ENCODE measurements at places on chromosomes 1 and 21.

GRCh38 chr1:58905628-58906221 lies 121.9 kb upstream of the JUN start:
- no peak for DNase-seq

- DNase-seq = peak; percentile 72
Observed at GRCh38 chr1:209692745-209693504, 11.7 kb upstream of the HSD11B1 start.

- no peak for DNase-seq
Observed at GRCh38 chr1:115677182-115677555, 35.4 kb downstream of the VANGL1 start.

DNA sequence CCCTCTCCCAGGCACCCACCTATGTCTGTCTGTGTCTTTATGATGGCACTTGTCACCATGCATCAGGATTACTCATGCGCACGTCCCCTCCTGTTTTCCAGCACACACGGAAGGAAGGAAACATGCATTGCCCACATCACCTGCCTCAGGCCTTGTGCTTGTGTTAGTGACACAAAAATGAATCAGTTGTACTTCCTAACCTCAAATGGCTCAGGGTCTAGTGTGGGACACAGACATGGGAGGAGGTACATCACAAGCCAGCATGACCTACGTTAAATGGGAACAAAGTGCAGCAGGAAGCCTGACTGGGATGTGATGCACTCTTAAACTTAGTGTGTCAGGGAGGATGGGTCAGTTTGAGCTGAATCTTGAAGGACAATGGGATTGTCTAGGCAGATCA lies 126.7 kb downstream of the TRABD2B start:
- no peak for DNase-seq

GRCh38 chr1:167797015-167797414 lies 75.2 kb downstream of the MPZL1 start:
- DNase-seq = no peak

DNA sequence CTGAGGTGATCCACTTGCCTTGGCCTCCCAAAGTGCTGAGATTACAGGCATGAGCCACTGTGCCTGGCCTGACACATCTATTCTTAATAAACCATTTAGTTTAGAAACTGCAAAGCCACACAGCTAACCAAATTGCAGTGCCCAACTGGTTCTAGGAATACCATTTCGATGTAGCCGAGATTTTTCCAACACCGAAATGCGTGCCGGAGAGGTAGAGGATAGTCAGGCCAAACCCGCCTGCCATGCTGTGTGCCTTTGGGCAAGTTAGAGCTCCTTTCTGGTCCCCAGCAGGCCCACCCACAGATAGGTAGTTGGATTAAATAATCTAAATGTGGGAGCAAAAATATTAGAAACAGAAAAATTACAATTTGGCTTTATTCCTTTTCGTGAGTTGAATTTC lies 254.4 kb downstream of the FOXD2 start:
- DNase-seq = no peak

GRCh38 chr1:224092111-224092510 lies 21.8 kb upstream of the FBXO28 start:
- no peak for DNase-seq

DNA sequence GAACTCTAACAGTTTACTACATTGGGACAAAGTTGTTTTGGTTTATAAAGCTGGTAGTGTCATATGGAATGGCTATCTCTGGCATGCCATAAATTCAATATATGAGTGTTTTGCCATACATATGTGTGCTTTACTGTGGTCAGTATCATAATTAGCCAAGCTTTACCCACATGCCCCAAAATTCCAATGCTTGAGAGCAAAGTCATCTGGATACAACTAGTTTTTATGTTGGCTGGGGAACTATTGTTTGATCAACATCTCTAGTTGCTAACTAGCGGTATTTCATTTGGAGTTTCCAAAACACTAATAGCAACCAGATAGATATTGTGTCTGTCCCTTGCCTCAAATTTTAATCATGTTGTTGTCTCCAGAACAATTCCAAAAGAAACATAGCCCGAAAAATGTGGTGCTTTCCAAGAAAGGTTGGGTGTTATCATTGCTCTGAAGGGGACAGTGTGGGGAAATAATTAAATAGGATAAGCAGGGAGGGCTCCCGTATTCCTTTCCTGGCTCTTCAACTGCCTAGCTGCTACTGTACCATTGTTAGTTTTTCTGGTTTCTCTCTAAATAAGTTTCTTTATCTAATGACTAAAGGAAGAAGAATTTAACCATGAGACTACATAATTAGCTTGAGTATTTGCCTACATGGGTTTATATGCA lies 136.1 kb downstream of the TGFB2 start:
- DNase-seq = no peak

DNA sequence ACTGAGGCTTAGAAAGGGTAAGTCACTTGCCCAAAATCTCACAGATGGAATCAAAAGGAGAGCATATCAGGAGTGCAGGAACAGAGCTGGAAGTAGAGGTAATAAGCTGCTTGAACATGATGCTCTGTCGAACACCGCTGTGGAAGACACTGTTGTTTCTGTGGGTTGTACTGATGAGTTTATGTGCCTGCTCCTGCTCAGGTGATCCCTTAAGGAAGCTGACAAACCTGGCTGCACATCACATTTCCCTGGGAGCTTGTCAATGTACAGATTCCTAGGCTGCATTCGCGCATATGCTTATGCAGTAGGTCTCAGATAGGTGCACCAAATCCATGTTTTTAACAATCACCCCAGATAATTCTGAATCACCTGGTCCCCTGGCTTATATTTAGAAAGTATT lies 79.7 kb downstream of the ZNF326 start:
- no peak for DNase-seq

GRCh38 chr1:219945795-219946194 lies 17.4 kb upstream of the SLC30A10 start:
- no peak for DNase-seq

DNA sequence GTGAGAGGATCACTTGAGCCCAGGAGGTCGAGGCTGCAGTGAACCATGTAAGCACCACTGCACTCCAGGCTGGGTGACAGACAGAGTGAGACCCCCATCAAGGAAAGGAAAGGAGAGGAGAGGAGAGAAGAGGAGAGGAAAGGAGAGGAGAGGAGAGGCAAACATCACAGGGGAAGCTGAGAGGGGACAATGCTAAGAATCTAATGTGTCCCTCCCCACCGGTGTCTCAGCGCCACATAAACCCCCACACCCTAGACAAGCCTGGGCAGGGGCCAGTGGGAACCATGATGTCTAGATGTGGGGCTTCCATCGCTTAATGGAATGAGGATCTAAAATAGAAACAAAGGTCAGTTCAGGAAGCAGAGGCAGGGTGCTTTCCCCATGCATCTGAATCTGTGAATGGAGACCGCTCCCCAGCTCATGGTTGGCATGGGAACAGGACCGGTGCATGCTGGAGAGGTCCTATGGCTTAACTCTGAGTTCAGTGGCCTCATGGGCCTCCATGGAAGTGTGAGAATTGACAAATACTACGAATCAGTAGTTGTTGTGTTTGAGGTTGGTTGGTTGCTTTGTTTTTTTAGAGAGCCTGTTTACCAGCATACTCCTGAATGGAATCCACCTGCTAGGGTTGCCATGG lies 16.3 kb upstream of the LAPTM5 start:
- DNase-seq = no peak

- no peak for DNase-seq
Observed at GRCh38 chr1:231701306-231701705, 74.7 kb downstream of the DISC1 start.

DNA sequence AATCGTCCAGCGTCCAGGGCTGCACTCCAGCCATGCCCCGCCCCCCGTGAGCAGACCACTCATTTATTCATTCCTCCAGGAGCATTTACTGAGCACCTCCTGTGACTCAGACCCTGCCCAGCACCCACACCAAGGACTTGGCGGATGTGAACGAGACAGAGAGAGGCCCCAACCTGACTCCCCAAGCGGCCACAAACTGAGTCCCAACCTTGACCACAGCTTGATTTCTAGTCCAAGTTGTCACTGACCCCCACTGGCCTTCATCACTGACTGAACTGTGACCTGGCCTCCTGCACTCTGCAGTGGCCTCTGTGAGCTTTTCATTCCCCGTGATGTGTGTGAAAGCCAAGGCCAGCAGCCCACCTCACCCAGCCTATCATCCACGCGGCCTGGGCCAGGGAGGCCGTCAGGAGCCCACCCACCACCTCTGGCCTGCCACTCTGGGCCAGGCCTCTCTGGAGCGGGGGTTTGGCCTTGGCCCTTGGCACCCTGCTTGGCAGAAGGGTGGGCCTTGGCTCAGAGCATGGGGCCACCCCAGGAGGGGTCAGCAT lies 19.3 kb upstream of the RUNX3 start:
- DNase-seq = no peak

DNA sequence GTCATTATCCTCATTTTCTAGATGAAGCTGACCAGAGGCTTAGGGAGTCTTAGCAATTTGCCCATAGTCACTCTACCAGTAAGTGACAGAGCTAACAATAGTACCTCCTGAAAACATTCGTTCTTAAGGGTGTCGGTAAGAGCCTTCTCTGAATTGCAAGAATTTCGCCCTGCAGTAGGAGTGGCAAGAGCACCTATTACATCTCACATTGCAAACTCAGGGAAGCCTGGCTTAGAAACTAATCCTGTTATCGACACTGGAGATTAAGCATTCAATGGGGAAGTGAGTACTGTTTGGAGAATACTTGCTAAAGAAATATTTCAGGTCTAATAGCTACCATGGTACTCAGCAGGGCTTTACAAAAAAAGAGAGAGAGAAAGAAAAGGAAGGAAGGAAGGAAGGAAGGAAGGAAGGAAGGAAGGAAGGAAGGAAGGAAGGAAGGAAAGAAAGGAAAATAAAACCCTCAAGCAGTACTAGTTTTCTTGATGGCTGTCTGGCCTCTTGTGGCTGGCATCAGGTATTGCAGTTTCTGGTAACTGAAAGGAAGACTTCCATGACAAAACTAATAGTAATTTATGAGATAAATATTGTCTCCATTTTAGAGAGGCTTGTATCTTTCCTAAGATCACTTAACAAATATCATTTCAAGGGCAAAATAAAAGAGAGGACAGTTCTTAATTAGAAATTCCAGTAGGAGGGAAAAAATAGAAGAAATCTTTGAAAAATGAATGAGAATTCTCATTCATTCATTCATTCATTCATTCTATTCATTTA lies 10.4 kb downstream of the C1orf226 start:
- peak; percentile 28 for DNase-seq

DNA sequence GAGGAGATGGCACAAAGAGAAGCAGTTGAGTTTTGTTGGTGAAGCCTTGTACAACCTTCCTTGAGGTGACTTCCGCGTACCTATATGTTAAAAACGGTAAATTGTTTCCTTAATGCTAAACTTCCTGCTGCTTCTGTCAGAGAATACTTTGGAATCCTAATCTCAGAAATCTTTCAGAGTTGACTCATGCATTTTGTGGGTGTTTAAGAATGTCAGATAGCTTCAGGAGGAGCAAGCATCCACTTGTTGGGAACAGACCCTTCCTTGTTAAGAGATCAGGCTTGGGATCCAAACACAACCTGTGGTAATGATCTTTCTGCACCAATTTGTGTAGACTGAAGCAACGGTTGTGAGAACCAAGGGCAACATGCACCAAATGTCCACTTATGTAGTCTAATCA lies 29.5 kb downstream of the AK4 start:
- DNase-seq = no peak

DNA sequence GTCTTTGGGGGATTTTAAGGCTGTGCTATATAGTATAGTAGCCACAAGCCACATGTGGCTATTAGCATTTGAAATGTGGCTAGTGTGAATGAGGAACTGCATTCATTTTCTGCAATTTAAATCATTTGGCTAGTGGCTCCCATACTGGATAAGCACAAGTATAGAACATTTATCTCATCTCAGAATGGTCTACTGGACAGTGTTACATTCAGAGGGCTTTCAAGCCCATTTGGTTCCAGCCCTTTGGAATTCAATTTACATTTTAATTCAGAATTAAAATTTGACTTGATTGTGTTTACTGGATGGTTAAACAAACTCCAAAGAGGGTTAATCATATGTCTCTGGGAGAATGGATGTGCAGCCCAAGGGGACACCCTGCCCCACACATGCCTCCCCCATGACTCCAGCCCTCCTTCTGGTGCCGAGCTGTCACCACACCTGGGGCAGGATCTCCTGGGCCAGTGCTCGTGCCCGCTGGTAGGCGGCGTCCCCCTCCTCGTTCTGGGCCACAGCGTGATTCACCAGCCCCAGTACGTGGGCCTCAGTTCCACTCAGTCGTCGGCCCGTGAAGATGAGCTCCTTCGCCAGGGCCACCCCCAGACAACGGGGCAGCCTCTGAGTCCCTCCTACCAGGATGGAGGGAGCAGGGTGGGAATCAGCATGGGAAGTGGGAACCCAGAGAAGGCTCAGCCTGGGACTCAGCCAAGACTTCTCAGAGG lies 17.2 kb downstream of the ECHDC2 start:
- DNase-seq = no peak

- no peak for DNase-seq
Observed at GRCh38 chr21:45639206-45640000, 4.1 kb upstream of the PCBP3 start.

GRCh38 chr1:52192436-52192835 lies 50.5 kb downstream of the ZFYVE9 start:
- DNase-seq = no peak

DNA sequence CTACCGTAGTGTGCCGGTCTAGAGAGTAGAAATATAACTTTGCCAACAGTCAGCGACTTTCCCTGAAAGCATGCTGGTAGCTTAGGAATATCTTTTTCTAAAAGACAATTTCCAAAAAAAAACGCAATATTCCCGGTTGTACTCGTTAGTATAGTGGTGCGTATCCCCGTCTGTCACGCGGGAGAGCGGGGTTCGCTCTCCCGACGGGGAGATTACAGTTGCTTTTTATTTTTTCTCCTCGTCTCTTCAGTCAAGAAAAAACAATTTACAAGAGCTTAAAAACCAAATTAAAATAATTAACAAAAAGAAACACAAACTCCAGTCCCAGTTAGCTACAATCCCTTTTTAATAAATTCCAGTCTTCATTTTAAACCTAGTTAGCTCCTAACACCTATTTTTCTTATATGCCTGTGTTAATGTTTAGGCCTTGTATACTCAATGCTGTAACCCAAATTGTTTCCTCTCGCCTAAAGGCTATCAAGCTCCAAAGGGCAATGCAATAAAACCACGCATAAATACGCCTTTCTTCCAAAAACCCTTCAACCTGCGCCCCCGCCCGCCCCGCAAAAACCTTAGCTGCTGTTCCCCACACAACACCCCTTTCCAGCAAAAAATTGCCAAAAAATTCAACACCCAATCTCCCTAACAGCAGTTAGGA lies 7.8 kb downstream of the HSPA6 start:
- no peak for DNase-seq

Measured in CD4-positive, alpha-beta T cell treated with Interleukin-4 for 1 hour (primary cell).